AG04449 (cell line): ENCODE measurements at places on chromosomes 3 and 15.

DNA sequence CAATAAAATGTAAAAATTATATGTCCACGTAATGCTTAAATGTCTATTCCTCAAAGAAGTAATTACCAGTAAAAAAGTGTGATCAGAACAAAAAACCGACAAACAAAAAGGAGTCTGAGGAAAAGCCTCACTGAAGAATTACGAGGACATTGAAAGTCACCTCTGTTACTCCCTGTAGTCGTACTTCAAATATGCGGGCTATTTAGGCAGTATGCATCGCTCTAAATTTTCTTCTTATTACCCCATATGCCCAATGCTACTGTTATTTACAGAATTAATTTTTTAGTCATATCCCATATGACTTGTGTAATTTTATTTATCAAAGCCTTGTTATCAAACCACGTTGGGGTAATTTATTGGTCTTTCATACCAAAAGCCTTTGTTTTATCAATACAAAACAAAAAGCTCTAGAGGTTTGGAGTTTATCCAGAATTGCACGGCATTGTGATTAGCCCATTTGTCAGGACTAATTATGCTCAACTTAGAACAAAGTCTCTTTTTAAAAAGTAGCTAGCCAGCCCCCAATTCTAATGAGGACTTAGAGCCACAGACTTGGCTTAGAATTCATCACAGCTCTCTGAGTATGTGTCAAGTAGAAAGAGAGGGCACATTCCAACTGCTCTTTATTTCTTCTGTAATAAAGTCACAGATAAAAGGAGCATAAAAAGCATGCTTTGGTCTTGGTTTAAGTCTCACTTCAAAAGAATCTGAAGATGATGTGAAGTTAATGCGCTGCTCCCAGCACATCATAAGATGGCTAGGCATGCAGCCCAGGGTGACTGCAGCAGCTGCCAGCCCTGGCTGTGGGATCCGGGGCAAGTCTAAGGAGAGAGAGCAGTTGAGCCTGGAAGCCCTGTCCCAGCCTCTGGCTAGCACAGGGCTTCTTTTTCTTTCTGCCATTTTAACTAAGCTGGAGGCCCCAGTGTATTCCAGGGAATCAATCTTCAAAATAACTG lies 521.0 kb downstream of the GABRG3 start:
- DNase-seq = no peak

DNA sequence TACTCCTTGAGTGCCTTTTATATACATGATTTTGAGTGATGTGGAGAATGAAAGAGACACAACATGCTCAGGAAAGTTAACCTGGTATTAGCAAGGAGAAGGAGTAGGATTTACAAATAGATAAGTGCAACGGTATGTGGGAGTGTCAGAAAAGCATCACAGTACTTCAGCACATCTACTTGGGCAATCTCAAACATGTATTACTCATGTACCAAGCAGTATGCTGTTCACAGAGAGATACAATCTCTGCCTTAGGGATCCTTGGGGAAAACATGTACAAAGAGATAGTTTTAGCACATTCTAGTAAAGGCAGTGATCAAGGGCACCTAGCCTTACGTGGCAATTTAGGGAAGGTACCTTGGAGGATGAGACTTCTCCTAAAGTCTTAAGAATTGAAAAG lies 146.5 kb downstream of the FILIP1L start:
- DNase-seq = no peak

- no peak for DNase-seq
Observed at GRCh38 chr15:51299187-51300015, 39.0 kb downstream of the CYP19A1 start.

DNA sequence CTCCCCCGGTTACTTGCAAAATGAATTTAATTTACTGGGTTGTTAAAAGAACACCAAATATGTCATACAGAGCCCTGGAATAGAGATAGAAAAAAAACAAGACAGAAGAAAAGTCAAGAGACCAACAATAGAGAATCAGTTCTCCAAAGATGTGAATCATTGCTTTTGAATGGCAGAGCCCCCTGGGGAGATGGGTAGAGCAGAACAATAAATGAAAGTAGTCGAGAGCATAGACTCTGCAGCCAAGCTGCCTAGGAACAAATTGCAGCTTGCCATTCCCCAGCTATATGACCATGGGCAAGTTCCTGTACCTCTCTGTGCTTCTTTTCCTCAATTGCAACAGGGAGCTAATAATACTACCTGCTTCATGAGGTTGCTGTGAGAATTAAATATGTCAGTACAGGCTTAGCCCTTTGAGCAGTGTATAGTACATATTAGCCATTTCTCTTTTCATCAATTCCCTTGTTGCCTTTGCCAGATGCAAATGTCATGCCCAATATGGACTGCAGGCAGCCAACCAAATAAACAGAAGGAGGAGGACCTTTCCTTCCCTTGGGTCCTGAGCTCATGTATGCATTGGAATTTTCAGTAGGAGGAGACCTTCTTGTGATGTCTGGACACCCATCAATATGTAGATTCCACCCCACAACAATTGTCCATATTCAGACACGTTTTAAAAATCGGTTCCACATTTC lies 25.0 kb upstream of the BFSP2 start:
- DNase-seq = no peak

- DNase-seq = peak; percentile 16
Observed at GRCh38 chr3:112579697-112580096, 17.9 kb downstream of the SLC35A5 start.

GRCh38 chr3:70823622-70824021 lies 511.2 kb upstream of the MDFIC2 start:
- DNase-seq = no peak

GRCh38 chr3:4768521-4768920 lies 210.7 kb upstream of the BHLHE40 start:
- no peak for DNase-seq

DNA sequence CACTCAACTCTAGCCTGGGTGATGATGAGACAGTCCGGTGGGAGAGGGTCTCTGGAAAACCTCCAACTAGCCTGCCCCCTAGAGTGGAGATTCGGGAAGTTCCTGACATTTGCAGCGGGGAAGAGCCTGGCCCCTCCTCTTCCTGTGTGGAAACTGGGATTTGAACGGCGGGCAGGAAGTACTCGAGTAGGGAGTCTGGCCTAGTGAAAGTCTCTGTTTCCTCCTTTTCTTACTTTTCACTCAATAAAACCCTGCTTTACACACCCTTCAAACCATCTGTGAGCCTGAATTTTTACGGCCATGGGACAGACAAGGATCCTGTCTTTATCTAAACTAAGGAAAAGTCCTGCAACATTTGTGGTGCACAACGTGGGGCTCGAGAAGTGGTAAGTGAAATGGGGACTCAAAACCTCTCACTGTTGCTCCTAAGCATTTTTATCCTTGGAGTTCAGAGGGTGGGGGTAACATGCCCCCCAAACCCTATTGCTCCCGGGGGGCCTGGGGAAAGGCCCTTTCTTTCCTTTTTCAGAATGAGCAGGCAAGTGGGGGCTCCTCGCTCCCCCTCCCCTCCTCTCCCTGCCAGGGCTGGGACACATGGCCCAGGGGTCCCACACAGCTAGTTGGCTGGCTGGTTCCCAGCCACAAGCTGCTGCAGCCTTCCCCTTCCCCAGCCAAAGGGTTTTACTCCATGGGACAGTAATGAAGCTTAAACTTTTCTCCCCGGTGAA lies 224.7 kb upstream of the GBE1 start:
- DNase-seq = no peak

GRCh38 chr3:46324036-46324435 lies 29.9 kb upstream of the CCR2 start:
- DNase-seq = no peak

DNA sequence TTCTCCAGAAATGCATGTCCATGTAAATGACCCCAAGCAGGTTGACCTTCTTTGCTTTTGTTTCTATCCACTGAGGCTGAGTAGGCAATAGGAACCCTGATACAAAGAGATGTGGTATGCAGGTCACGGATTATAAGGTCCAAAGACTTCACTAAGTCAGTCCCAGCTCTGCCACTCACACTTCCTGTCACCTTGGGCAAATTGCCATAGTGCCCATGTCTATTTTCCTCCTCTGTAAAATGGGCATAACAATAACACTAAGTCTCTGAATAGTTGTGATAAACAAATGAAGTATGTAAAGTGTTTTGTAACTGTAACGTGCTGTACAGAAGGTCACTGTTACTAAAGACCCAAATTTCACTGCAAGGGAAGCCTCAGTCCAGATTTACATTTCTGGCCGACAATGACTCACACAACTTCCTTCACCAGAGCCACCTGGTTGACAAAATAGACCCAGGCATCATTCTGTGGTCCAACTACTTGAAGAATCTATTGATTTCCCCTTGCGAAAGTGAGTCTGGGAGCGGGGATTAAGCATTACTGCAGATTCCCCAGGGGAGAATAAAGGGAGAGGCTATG lies 175.4 kb upstream of the LPP start:
- DNase-seq = no peak

- no peak for DNase-seq
Observed at GRCh38 chr3:45269952-45270351, 43.9 kb upstream of the TMEM158 start.

GRCh38 chr3:248864-249520 lies 52.4 kb downstream of the CHL1 start:
- DNase-seq = no peak

GRCh38 chr15:23073890-23074646 lies 34.7 kb upstream of the TUBGCP5 start:
- no peak for DNase-seq

DNA sequence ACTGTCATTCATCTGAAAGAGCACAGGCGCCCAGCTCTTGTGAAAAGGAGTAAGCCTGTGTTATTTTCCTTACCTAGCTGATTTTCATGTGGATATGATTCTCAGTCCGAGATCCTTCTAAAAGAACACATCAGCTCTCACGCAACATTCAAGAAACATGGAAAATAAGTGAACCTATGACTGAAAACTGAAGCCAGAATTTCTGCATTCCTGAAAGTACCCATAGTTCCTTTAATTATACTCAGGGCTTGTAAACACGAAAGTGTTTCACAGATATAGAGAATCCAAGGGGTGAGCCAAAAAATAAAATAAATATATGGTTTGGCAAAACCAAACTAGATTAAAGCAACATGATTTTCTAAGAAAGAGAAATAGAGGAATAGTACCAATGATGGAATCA lies 100.8 kb upstream of the CHMP2B start:
- DNase-seq = no peak

- no peak for DNase-seq
Observed at GRCh38 chr3:83096-83495, 113.5 kb upstream of the CHL1 start.

DNA sequence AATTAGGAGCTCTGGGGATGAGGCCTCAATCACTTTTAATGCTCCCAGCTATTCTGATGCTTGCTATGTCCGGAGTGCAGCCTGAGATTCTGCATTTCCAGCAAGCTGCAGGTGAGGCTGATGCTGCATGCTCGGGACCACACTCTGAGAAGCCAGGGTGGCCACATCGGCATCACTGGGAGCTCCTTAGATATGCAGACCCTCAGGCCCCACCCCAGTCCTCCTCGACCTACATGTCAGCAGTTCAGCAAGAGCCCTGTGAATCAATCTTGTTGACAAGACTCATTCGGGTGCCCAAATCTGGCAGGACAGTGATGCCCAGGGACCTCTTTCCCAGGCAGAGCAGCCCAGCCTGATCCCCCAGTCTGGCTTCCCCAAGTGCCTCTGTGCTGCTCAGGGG lies 44.1 kb upstream of the LCTL start:
- DNase-seq = no peak

GRCh38 chr3:71011565-71012287 lies 571.8 kb downstream of the FOXP1 start:
- DNase-seq = no peak

- peak; percentile 94 for DNase-seq
Observed at GRCh38 chr15:96330450-96331143, at the start of gene NR2F2. Gene NR2F2, plus strand, starts transcription at chr15:96330700. Its CDS starts 1,406 bp downstream, at chr15:96332106.
